ENCODE measurements at places on chromosomes 13 and 19.

DNA sequence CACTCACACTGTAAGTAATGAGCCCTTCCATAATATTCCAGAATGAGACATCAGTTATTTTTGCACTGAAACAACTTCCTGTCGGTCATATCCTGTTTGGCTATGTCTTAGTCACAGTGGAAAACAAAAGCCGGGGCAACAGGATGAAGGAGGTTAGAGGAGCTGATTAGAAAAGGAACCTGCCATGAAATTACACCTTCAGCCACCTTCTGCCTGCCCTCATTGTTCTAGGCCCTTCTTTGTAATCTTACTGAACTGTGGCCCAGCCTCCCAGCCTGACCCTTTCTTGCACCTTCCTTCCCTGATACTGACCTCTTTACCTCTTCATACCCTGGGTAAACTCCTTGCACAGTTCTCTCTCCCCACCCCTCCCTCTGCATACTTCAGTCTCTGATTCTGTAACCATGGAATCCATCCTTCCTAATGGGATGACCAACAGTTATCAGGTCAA lies 67.3 kb downstream of the DOCK9 start:
- no peak for DNase-seq

DNA sequence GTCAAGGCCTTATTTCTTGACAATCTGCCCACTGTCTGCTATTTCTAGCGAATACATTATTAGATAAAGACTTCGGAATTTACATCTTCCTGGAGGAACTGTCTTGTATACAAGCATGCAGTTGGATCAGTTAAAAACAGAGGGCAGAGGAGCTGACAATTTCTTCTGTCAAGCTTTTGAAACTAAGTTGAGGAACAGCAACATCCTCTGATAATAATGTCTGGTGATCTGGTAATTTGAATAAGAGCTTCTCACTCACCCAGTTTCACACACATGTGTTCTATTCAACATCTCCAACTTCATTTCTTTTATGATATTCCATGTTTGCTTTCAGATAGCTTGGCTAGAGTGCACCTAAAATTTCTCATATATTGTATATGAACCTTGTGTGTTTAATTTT lies 50.2 kb downstream of the MTMR6 start:
- no peak for DNase-seq

- DNase-seq, result no peak
Measured at GRCh38 chr19:16509141-16510061, 13.2 kb downstream of the C19orf44 start.

DNA sequence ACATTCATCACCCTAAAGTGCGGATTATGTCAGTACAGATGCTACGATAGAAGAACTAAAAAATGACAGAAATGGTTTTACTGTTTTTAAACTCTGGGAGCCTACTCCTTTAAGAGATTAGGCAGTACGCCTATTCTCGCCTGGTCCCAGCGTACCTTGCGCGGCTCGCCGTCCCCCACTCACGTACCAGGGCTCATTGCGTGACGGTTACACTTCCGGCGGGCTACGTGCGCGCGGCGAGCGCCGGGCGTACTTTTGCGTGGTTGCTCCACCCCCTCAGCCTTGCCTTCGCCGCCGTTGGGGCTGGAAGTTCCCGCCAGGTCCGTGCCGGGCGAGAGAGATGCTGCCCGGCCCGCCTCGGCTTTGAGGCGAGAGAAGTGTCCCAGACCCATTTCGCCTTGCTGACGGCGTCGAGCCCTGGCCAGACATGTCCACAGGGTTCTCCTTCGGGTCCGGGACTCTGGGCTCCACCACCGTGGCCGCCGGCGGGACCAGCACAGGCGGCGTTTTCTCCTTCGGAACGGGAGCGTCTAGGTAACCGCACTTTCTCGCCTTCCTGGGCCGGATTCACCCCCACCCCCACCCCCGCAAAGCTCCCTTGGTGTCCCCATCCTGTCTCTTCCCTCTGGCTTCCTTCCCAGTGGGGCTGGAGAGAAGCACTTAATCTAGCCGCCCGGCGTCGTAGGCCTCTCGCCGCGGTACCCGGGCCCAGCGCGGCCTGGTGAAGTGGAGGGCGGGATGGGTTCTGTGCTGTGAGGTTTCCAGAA lies at the start of gene NUP58:
NUP58 (plus strand) TSS at position 279 of the 767 bp plus-strand sequence; CDS start at position 428, 149 bp downstream.
- DNase-seq, result peak; percentile 45

DNA sequence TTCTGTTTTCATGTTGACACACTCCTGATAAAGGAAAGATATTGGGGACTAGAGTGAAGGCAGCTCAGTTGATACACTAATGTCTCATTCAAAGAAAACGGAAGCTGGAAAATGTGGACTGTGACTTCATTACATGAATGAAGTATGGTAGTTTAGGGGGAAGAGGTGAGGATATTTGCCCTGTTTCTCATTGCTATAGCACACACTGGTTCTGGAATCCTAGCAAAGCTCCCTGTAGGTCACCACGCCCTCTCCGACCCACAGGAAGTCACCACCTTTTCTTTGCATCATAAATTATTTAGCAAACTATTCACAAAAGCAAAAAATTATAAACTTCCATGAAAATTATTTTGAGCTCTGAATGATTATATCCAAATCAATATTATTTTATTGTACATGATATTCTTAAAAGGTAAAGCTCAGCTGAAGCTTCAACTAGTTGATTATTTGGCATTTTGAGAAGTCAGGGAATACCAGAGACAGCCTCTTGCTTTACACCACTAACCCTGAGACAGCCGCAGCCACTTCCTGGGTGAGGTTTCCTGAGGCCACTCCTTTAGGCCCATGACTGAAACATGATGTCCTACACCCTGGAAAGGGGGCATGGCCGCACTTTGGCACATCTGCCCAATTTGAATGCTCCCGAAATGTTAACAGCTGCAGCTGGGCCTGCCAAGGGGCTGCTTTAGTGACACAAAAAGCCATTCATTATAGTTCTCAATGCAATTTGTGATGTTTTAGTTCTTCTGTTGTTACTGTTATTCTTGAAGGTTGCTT lies 50.0 kb upstream of the WDFY2 start:
- DNase-seq, result no peak

All from NCI-H1417 treated with DMSO at 0.1 percent for 48 hours (cell line).